ENCODE measurements at places on chromosomes 7 and 10.

DNA sequence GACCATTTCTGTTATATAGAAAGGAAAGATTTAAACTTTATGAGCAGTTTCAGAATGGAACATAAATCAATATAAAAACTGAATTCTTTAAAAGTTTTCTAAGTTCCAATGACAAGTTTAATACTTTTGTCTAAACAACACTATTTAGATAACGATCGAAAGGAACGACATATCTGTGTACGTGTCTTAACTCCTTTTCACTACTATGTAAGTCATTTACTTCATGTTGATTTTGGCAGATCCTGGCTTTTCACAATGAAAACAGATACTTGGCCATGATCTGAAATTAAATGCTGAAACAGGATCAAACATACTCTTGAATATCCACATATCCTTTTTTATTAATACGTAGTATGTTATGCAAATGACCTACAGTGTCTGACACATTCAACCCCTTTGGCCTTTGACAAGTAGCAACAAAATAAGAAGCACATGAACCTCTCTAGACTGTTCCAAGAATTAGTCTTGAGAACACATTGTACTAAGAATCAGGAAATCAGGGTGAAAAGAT, 41.9 kb downstream of the RNLS start:
- DNase-seq, result no peak

GRCh38 chr7:78673272-78673671, 780.2 kb downstream of the MAGI2 start:
- DNase-seq, result no peak

DNA sequence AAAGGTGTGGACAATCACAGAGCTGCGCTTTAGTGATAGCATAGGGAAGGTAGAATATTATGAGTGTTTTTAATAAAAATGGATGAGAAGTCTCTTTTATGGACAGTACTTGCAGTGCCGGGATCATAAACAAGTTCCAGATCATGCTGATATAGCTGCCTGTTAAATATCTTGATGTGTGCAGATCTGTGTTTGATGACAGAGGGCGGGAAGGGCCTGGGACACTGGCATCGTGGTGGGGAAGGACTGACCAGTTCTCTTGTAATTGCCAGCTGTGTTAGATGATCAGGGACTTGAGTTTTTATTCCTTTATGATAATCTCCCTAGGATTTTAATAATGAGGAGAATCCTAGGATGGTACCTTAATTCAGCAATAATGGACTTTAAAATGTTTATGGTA, 14.6 kb downstream of the SND1 start:
- no peak for DNase-seq

DNA sequence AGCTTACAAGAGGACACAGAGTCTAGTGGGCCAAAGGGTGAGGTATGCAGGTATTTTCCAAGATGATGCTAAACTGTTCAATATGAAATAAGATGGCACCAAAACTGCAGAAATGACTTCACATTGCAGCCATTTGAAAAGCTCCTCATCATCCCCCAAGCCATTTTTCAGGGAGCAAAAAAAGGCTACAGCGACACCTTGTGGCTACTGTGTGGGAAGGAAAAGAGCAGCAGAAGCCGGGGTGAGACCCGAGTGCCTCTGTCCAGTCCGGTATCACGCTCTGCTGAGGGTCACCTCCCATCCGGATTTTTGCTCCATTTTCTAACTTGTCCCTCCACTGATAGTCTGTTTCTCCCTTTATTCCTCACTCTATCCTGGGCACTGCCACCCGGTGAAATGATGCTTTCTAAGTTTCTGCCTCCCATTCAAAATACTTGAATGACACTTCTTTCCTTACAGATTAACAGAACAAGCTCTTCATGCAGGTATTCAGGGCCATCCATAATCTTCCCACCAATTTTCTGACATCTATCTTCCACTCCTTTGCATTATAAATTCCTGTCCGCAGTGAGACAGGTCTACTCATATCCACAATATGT, 220.2 kb downstream of the DGKI start:
- DNase-seq, result peak; percentile 24

DNA sequence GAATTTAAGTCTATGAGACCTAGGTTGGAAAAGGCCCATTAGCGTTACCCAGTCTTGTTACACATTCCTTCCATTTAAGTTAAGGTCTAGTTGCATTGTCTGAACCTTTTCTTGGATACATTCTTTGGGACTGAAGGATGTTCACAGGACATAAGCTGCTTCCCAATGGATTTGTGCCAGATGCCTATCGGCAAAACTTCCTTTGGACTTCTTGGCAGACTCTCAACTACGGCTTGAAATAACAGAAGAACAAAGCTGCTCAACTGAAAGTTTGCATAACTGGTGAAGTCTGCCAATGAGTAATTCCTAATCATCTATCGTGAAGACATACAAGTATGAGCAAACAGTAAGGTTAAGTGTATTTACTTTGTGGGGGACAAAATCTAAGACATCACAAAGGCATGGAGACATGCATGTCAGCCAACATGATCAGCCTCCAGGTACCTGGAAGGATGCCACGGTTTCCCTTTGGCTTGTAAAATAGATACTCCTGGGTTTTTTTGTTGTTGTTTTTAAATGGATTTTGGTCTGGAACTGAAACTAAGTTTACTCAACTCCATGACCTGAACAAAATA, 35.4 kb downstream of the MALSU1 start:
- no peak for DNase-seq

GRCh38 chr10:77513781-77514331, 123.8 kb downstream of the KCNMA1 start:
- DNase-seq, result no peak

- DNase-seq, result peak; percentile 55
These were observed 7.2 kb upstream of the MBL2 start for GRCh38 chr10:52779541-52780390.

DNA sequence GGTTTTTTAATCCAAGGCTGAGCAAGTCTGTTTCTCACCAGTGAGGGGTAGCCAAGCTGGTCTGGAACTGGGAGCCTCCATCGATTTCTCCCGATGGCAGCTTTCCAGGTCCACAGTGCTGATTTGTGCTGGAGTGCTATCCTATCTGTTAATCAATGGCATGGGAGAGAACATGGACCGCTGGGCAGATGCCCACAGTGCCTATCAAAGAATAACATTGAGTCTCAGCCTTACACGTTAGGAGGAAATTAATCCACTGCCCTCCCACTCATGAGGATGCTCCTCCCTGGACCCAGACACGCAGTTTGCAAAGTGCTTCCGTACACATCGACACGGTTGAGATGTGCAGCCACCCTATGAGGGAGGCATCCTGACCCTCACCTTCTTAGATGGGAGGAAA, 36.0 kb upstream of the CUX1 start:
- DNase-seq, result no peak

GRCh38 chr10:30463944-30464451, 30.0 kb downstream of the MAP3K8 start:
- DNase-seq, result no peak

DNA sequence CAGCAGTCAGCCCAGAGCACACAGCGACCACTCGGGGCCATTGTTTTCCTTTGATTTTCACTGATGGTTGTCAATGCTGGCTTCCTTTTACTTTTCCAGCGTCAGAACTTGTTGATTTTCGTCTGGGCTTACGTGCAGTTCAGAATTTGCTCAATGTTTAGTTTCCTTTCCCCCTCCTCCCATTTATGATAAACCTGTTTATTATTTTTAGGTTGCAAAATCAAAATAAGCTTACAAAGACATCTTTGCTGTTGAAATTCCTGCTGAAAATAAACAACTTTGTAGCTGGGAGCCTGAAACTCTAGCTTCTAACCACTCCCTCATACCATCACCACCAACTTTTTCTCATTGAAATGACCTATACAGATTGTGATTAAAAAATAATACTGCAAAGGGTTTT, 83.1 kb upstream of the LYZL1 start:
- no peak for DNase-seq

DNA sequence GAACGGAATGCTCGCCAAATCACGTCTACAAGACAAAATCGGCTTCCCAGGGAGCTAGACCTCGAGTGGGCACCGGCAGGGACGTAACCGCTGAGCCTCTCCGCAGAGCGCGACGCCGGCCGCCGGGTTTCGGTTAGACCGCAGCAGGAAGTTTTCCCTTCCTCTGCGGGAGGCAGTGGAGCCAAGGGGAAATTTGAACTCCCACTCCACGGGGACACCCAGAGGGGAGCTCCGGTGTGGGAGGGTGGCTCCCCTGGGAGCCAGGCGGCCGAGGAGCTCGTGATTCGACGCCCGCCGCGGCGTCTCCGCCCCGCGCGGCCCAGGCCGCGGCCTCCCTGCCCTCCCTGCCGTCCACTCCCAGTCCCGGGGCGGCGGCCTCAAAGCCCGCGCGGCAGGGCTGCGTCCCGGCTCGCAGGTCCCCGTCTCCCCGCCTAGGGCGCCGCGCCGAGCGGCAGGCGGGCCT, 426 bp downstream of the SYPL1 start:
- DNase-seq, result no peak

GRCh38 chr7:12581897-12582296, 11.4 kb downstream of the SCIN start:
- no peak for DNase-seq

DNA sequence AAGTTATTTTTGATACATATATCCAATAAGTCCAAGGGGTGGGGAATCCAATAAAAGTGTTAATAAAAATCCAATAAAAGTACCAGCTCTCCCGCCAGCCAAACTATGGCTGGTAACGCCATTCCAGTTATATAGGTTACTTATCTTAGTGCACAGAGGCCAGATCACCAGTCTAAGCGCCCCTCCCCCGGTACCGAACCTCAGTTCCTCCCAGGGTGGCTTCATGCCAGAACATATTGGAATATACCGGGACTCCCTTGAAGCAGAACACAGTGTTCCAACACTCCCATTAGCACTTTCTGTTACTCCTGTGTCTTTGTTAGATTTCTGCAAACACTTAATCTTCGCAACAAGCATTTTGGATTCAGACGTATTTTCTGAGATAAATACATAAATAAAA, 7.5 kb downstream of the FBH1 start:
- DNase-seq, result no peak

- DNase-seq, result no peak
These were observed 620 bp upstream of the IMPDH1 start for GRCh38 chr7:128410451-128410753.

GRCh38 chr10:97140902-97141745, 44.6 kb downstream of the SLIT1 start:
- no peak for DNase-seq

GRCh38 chr10:63396133-63396761, 69.5 kb downstream of the JMJD1C start:
- no peak for DNase-seq

GRCh38 chr7:99369767-99370391, 4.7 kb upstream of the ARPC1B start:
- no peak for DNase-seq

- no peak for DNase-seq
These were observed 30.8 kb upstream of the EIF4H start for GRCh38 chr7:74143383-74143782.

- no peak for DNase-seq
These were observed 156.1 kb downstream of the SPAG6 start for GRCh38 chr10:22501413-22501812.

- no peak for DNase-seq
These were observed 36.3 kb downstream of the C7orf33 start for GRCh38 chr7:148626828-148627227.

- DNase-seq, result no peak
These were observed 9.4 kb upstream of the ZDHHC4 start for GRCh38 chr7:6567886-6568285.

GRCh38 chr7:44678101-44678470, 70.6 kb upstream of the ZMIZ2 start:
- no peak for DNase-seq

DNA sequence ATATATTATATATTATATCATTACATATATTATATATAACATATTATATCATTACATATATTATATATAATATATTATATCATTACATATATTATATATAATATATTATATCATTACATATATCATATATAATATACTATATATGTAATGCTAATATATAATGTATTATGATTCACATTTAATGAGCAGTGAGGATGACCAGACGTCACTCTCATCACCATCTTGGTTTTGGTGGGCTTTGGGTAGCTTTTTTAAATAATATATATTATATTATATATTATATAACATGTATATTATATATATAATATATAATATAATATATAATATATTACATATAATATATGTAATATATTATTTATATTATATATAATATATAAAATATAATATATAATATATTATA, 1189.4 kb upstream of the AUTS2 start:
- DNase-seq, result no peak

DNA sequence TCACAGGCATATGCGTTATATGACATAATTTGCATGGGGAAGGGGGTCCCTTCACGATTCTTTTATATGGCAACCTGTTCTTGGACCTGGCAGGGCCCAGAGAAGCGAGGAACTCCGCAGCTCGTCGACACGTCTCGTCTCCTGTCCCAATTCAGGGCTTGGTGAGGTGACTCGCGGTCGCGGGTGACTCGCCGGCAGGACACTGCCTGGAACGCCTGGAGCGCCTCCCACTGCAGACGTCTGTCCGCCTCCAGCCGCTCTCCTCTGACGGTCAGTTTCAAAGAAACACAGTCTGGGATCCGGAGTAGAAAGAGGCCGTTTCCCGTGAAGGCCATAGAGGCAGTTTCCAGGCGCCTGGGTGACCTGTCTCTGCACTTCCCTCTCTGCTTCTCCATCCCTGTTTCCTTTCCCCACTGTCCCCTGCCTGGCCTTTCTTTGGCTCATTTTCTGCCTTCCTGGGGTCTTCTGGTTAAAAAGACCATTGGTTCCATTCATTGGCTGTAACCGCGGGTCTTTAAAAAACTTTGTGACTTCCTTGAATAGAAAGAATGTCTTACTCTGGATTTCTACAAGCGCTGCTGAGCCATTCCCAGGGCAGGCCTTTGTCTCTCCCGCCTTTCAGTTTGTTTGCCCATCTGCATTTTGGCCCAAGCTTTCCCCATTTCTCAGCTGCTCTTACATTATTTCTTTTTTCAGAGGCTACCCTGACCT, 1.2 kb downstream of the UPP1 start:
- no peak for DNase-seq

DNA sequence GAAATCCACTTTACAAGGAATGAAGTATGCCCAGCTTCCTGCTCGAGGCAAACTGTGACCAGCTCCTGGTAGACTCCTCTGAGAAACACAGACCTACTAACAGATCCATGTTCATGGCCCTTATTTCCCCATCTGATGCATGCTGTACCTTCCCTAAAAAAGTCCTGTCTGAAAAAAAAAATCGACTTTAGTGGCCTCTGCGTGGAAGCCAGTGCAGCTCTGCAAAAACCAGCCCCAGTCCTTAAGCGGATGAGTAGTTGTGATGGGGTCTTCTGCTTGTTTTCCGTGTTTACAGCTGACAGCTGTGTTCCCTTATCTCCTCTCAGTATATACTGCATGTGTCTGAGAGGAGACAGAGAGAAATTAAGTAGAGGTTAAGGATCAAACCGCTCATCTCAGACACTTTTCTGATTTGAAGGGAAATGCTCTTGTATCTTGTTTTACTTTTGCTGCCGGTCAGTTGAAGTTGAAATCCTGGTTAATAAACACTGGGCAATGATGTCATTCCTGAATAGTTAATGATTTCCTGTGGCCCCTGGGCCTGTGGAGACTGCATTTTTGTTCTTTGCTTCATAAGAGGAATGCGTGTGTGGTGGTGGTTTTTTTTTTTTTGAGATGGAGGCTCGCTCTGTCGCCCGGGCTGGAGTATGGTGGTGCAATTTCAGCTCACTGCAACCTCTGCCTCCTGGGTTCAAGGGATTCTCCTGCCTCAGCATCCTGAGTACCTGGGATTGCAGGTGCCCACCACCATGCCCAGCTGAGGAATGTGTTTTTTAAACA, 67.6 kb downstream of the DOCK1 start:
- DNase-seq, result no peak

All from Jurkat, Clone E6-1 (cell line).